D721Med (cell line): ENCODE measurements at places on chromosomes 13 and 19.

DNA sequence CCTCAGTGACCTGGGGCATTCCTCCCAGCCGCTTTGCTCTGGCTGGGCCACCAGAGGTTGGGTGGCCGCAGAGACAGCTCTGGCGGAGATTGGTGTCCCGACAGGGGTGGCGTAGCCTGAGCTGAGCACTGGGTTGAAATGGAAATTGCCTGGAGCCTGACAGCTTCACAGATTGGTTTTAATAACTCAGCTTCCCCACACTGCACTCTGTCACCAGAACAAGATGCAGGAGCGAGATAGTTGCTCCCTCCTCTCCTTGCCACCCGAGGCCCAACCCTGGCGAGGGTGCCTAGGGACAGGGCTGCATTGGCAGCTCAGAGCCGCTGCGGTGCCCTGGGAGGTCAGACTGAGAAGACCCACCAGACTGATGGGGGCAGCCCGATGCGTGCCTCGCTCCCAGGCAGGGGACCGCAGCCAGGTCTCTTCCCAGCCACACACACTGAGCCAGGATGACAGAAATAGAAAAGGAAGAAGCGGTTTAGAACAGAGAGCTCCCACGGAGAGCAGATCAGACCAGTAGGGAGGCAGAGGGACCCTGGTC is 84.1 kb downstream of the KDM4B start:
- no peak for DNase-seq

GRCh38 chr19:374886-375235 is 30.3 kb upstream of the MIER2 start:
- DNase-seq, result no peak

GRCh38 chr13:76879203-76879882 is 6.9 kb downstream of the KCTD12 start:
- no peak for DNase-seq

- DNase-seq, result no peak
These were observed 61.4 kb downstream of the MICU2 start for GRCh38 chr13:21542563-21542962.

GRCh38 chr19:29371251-29372090 is 154.3 kb upstream of the VSTM2B start:
- DNase-seq, result no peak

DNA sequence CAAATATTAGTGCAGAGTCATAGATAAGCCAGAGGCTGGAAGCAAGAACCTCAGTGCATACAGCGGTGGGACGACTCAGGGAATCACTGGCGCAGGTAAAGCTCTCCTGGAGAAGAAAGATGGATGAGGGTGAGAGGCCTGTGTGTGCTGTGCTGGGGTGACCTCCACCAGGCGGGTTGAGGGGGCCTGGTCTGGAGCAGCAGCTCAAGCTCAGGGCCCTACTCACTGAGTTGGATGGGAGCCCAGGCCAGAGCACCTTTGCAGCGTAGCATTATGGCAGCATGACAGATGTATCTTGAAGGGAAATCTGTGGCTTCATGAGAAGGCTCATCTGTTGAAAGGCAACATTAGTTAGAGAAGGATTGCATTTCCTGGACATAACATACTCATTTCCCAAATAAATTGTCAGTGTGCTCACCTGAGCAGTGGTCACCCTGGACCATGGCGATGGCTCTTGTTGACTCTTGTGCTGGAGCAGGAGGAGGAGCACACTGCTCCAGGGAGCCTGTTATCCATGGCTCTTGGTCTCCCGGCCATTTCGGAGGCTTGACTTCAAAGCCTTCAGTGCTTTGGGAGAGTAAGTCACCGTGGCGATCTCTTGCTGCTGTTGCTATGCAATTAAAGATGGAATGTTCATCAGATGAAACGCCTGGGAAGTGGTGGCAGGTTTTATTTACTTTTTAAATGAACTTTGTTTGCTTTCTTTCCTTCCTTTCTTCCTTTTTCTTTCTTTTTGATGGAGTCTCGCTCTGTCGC is 25.0 kb downstream of the HNRNPM start:
- no peak for DNase-seq

GRCh38 chr13:44822291-44822690 is 167.0 kb downstream of the NUFIP1 start:
- DNase-seq, result no peak

- DNase-seq, result no peak
These were observed 33.2 kb upstream of the TFDP1 start for GRCh38 chr13:113551081-113552000.

DNA sequence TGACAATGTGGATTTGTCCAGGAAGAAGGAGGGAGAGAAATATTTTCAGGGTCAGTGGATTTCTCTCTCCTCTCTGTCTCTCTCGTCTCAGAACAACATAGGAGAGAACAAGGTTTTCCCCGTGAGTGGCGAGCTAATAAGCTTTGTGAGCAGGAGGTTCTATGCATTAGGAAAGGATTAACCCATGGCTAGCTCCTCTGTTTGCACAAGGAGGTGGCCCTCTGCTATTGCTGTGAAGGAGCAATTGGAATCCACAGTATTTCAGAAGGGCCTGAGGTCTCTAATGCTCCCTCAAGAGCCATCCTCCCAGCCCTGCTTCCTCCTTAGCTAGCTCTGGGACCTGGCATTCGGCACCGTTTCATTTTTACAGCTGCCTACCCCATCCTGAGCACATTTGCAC is 288.9 kb upstream of the MAB21L1 start:
- peak; percentile 23 for DNase-seq

GRCh38 chr13:95647321-95647720 is 2.8 kb upstream of the DZIP1 start:
- DNase-seq, result no peak

DNA sequence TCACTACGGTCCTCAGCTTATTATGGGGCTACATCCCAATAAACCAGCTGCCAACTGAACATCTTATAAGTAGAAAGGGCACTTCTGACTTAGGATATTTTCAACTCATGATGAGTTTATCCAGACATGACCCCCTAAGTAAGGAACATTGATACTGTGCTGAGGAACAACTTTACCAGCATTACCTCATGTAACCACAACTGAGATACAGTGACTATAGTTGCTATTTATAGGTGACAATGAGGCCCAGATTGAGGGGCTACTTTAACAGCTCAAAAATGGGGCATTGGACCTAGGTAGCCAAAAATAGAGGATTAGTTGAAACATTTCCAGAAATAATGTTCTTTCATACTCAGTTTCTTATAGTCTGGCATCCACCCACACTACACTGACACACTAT is 26.8 kb downstream of the SKA3 start:
- DNase-seq, result no peak

DNA sequence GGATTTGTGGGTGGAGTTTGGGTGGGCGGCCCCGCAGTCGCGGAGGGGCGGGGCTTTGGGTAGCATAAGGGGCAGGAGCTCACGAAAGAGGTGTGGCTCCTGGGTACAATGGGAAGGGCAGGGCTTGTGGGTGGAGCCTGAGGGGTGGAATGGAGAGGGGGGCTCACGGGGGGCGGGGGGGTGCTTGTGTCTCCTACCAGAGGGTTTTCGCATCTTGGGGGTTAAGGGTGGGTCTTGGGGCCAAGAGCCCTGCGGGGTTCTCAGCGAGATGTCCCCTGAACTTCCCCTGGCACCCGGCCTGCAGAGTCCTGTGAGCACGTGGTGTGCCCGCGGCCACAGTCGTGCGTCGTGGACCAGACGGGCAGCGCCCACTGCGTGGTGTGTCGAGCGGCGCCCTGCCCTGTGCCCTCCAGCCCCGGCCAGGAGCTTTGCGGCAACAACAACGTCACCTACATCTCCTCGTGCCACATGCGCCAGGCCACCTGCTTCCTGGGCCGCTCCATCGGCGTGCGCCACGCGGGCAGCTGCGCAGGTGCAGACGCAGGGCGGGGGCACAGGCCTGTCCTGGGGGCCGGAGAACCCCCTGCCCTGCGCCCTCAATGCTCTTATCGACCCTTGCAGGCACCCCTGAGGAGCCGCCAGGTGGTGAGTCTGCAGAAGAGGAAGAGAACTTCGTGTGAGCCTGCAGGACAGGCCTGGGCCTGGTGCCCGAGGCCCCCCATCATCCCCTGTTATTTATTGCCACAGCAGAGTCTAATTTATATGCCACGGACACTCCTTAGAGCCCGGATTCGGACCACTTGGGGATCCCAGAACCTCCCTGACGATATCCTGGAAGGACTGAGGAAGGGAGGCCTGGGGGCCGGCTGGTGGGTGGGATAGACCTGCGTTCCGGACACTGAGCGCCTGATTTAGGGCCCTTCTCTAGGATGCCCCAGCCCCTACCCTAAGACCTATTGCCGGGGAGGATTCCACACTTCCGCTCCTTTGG is 5.1 kb downstream of the FSTL3 start:
- DNase-seq, result no peak

DNA sequence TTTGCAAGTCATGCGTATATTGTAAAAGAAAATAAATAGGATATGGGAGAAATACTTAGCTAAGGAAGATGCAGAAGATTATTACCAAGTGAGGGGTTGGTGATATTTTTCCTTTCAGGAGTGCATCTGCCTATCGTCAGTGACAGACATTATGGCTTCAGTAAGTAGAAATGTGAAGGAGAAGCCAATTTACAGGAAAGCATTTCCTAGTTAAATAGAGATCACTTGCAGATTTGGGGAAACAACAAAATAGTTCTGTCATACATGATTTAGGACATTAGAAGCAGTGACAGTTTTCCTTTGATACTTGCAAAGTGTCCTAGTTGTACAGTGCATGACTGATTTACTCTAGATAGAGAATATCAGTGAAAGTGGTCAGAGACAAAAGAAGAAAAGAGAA is 747.8 kb upstream of the KLHL1 start:
- no peak for DNase-seq

- no peak for DNase-seq
These were observed 60.7 kb downstream of the PAN3 start for GRCh38 chr13:28199089-28199488.

DNA sequence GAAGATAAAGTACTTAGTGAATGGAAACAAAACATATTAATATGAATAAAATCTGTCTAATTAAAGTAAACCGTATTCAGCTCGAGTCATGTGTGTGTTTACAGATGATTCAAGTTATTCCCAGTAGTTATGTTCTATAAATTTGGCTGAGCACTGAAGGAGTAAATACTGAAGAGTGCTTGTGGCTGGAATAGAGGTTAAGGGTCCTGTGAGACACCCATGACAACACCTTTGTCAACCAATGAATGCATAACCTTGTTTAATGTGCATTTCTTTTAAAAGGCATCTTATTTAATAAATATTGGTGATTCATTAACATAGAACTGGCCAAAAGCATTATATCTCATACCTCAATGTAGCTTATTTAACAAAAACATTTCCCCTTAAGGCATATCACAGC is 577.8 kb upstream of the SLITRK5 start:
- no peak for DNase-seq

DNA sequence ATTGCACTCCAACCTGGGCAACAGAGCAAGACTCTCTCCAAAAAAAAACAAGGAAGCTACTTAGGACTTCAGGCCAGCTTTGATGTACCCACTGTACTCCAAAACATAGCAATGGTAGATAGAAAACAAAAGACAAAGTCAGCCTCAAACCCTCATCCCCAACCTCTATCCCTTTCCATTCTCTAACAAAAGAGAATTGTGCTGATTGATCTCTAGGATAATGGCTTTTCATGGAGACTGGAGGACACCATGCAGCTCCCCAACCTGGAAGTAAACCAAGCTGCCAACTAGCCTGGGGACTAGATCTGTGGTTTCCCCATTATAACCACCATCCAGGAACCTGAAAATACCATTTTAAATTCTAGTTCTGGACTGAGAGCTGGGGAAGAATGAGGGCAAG is 4.3 kb upstream of the ZDHHC20 start:
- DNase-seq, result no peak

DNA sequence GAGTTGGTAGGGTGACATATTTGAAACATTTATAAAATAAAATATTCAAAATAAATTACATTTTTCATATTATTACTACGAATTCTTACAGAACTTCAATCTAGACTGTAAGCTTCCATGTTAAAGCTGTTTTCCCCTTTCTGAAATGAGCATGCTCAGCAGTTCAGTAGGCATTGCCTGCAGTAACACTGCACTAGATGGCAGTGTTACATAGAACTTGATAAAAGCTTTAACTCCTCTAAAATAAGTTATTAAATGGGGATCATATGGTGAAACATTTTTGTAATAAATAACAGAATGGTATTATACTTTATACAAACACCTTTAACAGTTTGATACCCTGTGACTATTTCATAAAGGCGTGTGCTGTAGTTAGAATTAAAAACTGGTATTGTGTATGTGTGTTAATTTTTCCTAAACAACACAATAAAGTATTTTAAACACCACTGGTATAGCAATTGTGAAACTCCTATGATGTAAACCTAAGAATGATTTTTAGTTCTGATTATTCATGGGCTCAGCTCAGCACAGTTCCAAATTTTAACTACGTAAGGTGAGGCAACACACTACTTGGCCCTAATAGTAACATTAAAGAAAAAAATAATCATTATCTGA is 11.6 kb upstream of the GPR18 start:
- no peak for DNase-seq

DNA sequence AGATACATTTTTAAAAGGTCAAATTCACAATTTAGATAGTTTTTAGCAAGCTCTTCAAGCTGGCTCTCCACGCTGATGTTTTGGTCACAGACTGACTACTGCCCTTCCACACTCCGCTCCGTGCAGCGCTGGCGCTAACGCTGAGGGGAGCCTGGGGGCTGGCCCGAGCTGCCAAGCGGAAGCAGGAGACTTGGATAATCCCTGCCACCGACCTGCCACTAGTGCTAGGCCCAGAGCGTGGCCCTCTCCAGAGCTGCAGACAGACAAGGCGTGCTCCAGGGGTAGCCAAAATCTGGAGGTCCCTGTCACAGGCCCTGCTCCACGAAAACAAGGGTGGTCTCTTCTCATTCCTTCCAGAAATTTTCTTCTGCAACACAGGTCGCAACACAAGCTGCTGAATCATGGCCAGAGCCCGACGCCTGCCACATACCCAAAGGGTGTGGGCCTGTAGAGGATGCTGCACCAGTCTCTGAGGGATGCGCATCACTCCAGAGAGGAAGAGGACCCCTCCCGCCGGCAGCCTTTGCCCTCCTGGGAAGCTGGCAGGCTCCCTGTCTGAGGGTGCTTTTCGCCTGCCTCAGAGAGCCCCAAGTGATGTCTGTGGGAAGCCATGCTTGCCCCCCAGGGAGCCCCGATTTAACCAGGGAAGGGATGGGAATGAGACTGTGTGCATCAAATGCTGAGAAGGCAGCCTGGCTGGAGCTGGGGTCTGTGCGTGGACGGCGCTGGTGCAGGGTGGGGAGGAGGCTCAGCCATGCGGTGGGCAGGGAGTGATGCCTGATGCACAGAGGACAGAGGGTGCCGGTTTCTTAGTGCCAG is 21.6 kb downstream of the CAPS start:
- DNase-seq, result no peak

DNA sequence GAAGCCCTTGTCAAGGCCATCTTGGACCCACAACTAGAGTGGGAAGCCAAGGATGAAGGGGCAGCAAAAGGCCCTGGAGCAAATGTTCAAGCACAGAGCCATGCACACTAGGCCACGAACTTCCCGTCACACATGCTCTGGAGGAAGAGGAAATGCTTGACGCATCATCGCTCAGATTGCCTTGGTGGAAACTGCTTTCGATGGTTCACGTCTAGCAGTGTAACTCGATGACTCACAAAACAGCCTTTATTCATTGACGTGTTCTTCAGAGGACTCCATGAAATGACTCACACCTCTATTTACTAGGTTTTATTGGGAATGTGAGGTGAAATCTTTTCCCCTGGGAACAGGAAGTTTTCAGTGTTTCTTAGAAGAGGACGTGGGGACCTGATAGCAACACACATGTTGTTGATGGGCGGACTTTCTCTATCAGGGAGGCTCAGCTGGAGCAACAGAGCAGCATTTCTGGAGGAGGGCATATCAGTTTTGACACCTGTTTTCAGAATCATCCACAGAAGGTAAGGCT is 79.8 kb upstream of the FLT1 start:
- DNase-seq, result no peak

GRCh38 chr19:39031368-39032062 is 834 bp downstream of the FBXO27 start:
- DNase-seq, result peak; percentile 82
